Kasumi-1 (cell line): ENCODE measurements at places on chromosomes 5 and 9.

- no peak for DNase-seq
These were observed 161.7 kb upstream of the LHFPL2 start for GRCh38 chr5:78810098-78810920.

GRCh38 chr5:122192497-122193496 is 63.5 kb downstream of the ZNF474 start:
- peak; percentile 88 for DNase-seq

- no peak for DNase-seq
These were observed 32.2 kb downstream of the LNPEP start for GRCh38 chr5:96968074-96968473.

GRCh38 chr9:70135176-70135575 is 91.5 kb downstream of the MAMDC2 start:
- DNase-seq = no peak

DNA sequence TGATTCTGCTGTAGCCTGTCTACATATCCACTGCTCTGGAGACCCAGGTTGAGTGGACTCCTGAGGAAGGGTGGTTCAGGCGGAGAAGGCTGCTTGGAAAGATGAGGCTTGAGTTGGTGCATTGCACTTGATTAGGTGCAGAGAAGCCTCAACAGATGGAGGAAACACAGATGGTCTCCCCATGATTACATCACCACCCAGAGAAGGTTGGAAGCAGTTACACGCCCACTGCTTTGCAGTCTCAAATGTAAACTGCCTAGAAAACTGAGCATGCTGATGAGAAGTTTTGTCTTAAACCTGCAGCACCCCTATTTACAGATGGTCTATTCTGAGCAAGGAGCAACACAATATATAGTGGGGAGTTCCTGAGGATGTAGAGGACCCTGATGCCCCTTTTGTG is 266.6 kb downstream of the PIK3R1 start:
- peak; percentile 30 for DNase-seq

GRCh38 chr5:147675168-147675567 is 107.4 kb downstream of the JAKMIP2 start:
- DNase-seq = no peak

DNA sequence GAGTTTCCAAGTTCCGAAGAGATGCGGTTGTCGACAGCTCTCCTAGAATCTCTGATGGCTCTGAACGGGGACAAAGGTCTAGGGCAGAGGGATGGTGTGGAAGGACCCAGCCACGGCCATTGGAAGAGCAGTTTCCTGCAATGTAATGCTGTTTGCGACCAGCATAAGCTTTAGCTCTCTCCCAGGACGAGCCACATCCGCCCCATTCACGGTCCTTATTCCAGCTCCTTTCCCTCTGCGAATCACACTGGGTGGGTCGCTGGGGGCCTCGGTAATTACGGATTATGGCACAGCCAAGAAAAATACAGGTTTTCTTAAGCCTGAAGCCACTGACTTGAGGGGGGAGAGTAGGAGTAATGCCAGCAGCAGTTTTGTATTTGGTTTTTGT is 22.7 kb downstream of the ANXA2R start:
- DNase-seq = peak; percentile 70

GRCh38 chr5:137957948-137958347 is 68.7 kb downstream of the PKD2L2 start:
- no peak for DNase-seq

- DNase-seq = no peak
These were observed 127.2 kb upstream of the FAM120A start for GRCh38 chr9:93324191-93324834.
